Activated T-cell treated with anti-CD3 and anti-CD28 coated beads for 24 hours (primary cell): ENCODE measurements at places on chromosomes 5 and 9.

GRCh38 chr9:133584559-133585476 lies 24.4 kb downstream of the FAM163B start:
- DNase-seq = no peak

DNA sequence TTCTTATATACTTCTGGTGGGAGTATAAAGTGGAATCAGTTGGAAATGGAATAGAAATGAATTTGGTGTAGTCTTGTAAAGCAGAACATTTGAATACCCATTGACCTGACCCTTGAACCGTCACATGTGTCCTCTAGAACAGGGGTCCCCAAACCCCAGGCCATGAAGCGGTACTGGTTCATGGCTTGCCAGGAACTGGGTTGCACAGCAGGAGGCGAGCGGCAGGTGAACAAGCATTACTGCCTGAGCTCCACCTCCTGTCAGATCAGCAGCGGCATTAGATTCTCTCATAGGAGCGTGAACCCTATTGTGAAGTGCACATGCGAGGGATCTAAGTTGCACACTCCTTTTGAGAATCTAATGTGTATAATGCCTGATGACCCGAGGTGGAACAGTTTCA lies 80.0 kb downstream of the RANBP17 start:
- no peak for DNase-seq

DNA sequence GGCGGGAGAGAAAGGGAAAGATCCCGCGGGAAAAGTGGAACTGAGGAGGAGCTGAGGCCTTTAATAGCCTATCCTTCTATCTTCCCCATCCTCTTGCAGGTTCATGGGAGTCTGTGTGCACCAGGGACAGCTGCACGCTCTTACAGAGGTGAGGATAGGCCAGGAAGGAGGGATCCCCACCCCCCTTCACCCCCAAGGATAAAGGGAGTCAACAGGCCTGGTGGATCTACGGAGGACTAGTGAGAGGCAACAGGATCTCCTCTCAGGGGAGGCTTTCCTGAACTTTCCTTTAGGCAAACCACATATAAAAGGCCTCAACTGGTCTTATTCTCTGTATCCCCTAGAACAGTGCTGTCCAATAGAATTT lies 1.1 kb downstream of the TESK1 start:
- no peak for DNase-seq

DNA sequence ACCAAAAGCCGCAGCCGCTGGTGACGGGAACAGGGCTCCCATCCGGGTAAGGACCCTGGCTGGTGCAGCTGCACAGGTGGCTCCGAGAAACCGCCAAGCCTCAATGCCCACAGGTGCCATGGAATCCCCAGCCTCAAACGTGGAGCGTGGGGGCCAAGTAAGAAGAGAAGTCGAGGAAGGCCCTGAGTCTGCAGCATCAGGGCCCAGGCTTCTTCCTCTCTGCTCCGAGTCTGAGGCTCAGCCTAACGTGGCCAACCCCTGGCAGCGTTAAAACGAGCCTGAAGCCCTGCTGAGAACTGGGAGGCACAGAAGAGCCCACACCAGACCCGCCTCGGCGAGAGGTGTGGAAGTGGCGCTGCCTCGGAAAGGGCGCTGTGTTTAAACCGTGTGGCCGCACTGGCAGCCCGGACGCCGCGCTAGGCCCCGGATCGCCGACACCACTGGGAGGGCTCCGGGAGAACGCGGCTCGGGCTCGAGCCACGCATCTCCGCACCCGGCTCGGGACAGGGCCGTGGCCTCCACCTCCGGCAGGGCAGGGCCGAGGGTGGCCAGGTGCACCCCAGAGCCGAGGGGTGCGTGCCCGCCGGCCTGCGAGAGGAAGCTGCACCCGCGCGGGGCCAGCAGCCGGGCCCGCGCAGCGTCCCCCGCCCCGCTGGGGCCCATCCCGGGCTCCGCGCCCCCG lies 730 bp downstream of the ZMYND19 start:
- DNase-seq = no peak

DNA sequence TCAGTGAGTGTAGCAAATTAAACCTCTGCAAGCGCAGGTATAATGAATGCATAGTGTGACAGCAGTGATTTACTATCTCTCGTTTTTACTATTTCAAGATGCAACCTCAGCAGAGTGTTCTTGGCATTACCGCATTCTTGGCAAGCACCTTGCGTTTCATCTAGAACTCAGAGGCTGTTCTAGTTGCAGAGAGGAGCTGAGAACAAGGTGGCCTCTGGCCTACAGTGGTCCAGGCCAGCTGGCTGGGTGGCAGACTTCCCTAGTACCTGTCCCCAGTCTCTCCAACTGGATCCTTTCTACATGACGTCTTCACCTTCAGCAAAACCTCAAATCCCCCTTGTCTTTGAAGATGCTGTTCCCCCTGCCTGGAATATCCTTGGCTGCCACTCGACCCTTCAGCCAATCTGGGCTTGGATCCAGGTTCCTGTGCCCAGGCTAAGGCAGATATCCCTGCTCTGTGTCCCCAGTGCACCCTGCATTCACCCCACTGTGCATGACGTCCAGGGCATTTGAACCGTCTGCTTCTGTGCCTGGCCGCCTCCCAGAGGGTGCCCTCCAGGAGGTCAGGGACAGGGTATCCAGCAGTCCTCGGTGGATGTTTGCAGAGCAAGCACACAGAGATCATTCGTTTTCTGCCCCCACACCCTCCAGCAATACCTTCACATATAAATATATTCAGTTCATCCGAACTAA lies 120.4 kb upstream of the CPEB4 start:
- DNase-seq = no peak

GRCh38 chr5:124844371-124844920 lies 98.0 kb upstream of the ZNF608 start:
- DNase-seq = no peak
